ENCODE measurements at places on chromosomes 12 and 14. TPM values are rescaled to one million over a fixed set of nuclear protein-coding genes. Genes with fewer than 3 reads are reported as not detected.

Gene PCED1B
- 7.6 TPM for total RNA-seq

DNA sequence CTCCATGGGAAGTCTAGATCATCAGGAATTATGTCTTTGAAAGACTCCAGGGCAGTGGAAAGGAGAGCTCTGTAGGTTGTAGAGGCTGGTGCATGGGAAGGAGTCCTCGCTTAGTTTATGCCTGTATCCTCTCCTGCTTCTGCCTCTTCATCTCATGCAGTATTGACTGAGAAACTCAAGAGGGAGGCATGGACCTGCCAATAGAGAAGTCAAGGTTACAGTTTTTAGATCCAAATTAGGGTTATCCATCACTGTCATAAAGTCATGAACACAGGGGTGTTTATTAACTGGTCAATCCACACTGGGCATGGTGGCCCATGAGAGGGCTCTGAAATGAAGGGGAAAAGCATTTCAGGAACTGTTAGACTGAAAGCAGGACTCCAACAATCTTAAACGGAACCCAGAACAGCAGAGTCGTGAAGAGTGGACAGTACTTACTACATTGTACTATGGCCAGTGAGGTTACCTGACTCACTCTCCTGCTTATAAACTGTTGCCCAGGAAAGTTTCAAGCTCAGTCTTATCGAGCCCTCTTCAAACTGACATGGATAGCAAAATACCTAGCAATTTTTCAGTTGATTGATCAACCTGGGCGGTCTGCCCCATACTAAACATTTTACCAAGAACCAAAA is 30.1 kb upstream of the DHRS7 start:
- no peak for DNase-seq

- DNase-seq = peak; percentile 83
These were observed 56.3 kb downstream of the CCDC88C start for GRCh38 chr14:91361233-91361811.

Gene FOXG1
- total RNA-seq = not detected

Gene SOX5
- 20.1 TPM for total RNA-seq
